ENCODE measurements at places on chromosomes 11 and 22. TPM values are rescaled to one million over a fixed set of nuclear protein-coding genes. Genes with fewer than 3 reads are reported as not detected.

DNA sequence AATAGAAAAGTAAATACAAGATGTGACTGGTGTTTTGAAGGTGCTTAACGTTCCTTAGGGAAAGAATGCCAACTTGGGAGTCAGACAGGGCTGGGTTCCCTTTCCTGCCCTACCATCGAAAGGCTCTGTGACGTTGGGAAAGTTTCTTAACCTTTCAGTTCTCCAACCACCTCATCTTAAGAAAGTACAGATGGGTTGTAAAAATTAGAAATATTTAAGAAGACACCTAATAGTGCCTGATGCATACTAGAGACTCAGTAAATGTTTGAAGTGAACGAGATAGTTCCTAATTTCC, 1.1 kb downstream of the GTPBP1 start:
- DNase-seq, result no peak

- DNase-seq, result no peak
These were observed 98.2 kb upstream of the CRYBB3 start for GRCh38 chr22:25101501-25101900.

DNA sequence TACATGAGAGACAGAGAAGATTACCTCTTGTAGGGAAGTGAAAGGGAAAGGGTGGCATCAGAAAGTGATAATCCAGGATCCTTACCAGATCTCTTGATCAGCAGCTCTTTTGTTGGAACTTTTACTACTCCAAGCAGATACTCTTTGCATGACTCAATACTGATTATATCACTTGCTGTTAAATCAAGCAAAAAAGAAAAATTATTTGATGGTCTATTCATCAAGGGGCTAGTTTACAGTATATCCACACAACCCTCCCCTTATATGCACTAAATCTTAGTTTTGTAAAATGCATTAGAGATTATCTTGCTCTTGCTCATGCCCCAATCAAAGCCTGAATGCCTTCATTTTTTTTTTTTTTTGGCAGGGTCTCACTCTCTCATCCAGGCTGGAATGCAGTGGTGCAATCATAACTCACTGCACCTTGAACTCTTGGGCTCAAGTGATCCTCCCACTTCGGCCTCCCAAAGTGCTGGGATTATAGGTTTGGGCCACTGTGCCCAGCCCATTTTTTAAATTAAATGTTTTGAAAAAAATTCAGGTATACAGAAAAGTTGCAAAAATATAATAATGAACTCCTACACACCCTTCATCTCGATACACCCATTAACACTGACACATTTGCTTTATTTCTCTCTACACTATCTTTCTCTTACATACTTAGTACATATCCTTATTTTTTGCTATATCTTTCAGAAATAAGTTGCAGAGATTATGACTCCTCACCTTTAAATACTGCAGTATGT, 76.1 kb upstream of the UCP3 start:
- no peak for DNase-seq

DNA sequence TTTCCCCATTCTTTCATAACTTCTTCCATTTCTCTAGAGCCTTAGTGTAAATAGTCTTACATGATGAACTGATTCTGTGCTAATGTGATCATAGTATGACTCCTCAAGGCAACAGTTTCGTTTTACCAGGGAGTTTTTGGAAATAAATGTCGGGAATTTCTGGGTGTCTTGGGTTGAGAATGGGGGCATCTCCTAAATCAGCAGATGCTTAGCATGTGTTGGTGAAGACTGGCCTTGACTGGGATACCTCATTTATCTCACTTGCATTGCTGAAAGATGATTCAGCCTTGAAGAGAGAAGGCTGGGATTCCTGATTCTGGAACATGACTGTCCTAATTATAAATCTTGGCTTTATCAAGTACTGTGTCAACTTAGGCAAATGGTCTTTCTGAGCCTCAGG, 115.7 kb upstream of the C11orf87 start:
- no peak for DNase-seq

The SCGB1C1 gene
- not detected for polyA plus RNA-seq

The MB gene
- 0.41 TPM for polyA plus RNA-seq
